Foreskin fibroblast (primary cell): ENCODE measurements at places on chromosomes 4 and X.

GRCh38 chr4:163448540-163449203, 24.9 kb downstream of the TKTL2 start:
- no peak for DNase-seq

DNA sequence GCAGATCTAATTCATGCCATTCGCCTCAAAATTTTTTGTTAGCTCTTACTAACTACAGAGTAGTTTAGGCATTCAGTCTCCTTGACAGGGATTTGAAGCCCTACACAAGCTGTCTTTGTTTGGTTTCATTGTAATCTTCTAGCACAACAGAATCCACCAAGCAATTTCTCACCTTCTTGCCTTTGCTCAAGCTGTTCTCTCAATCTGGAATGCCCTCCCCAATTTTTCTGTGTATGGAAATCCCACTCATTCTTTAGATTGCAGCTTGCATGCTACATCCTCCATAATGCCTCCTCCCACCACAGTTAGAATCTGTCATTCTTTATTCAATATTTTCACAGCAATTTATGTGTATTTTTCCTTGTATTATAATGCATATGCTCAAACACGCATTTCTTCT, 63.7 kb downstream of the C4orf51 start:
- no peak for DNase-seq

- DNase-seq = peak; percentile 4
Measured at GRCh38 chr4:33045334-33045733, 2325.2 kb downstream of the PCDH7 start.

DNA sequence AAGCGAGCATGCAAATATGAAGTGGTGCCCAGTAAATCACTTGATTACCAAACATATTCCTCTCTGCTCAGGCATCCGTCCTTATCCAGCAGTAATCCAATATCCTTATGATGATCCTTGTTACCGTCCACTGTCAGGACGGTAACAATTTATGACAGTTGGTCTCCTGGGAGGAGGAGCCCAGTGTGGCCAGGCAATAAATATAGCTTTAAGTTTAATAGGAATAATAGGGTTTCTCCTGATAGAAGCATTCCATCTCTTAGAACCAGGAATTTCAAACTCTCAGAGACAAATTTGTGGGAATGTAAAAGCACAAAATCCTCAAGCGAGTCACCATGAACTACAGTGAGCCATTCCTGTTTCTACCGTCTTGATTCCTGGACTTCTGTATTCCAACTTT, 171.2 kb upstream of the IL15 start:
- DNase-seq = no peak

DNA sequence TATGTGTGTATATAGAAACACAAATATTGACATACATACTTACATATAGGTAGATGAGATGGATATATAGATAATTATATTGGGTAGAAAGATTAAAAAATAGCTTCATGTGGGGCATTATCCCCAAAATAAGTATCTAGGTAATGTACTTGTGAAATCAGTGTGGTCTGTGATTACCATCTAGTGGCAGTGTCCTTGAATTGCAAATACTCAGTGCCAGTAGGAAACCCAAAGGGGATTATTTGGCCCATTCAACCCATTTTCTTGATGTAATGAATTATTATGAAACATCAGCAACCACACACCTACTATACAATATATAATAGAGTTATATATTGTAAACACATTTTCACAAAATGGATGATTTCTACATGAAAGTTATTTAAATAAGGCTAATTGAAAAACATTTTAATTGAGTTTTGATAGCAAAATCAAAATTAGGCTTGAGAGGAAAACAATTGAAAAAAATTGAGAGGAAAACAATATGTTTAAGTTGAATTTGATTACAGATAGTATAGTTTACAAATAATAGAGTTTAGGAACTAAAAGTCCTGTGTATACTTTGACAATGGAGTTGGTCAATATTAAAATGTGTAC, 389.4 kb downstream of the GALNTL6 start:
- peak; percentile 1 for DNase-seq

GRCh38 chr4:153939570-153939969, 150.7 kb upstream of the SFRP2 start:
- DNase-seq = no peak

DNA sequence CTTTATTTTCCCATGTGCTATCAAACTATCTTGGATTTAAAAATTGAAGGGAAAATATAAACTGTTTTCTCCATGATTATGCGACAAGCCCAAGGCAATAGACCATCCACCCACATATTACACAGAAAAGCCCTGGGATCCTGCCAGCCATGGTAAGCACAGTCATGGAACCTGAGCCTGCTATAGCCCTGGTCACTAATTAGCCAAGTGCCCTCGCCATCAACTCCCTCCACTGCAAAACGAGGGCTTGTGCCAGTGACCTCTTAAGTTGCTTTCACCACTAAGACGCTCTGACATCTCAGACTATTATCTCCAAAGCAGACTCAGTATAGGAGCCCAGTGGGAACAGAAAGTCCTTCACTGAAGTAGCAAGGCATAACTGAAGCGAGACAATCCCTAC, 69.2 kb downstream of the NLGN4X start:
- no peak for DNase-seq

DNA sequence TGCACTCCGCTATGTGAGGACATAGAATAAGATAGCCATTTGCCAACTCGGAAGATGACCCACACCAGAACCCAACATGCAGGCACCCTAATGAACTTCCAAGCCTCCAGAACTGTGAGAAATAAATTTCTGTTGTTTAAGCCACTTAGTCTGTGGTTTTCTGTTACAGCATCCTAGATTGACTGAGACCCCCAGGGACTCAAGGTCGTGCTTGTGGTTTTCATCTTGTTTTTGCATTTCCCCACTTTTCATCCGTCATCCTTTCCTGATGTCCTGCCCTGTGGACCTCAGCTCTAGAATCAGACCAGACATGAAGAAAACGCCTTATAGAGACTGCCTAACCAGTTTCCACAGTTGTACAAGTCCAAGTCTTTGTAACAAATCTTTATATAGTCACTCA, 54.4 kb downstream of the MCUB start:
- DNase-seq = no peak

- DNase-seq = no peak
Measured at GRCh38 chr4:7867701-7868435, 71.8 kb downstream of the AFAP1 start.

DNA sequence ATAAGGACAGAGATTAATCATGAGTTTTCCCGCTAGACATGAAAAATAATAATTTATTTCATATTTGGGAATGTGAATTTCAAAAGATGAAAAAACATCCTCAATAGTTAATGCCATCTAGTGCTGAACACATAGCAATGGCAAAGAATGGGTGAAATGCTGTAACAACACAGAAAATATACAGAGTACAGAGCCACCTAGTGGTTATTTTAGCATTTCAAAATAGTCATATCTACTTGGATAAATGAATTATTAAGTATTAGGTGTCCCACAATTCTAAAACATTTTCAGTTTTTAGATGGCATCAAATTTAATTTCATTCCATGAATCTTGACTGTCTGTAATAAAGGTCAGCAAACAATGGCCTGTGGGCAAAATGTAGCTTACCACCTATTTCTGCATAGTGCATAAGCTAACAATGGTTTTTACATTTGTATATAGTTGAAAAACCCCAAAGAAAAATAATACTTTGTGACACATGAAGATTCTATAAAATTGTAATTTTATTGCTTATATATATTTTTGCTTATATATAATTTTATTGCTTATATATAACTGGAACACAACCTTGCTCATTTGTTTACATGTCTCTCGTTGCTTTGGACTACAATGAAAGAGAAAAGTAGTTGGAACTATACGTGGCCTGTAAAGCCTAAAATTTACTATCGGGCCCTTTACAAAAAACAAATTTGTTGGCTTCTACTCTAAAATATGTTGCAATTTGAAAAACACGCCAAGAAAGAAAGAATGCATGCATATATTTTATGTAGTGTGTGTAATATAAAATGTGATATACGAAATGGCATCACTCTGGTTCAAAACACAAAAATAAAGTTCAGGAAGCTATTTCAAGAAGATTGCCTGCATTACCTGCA, 99.1 kb upstream of the FAM47C start:
- peak; percentile 15 for DNase-seq

GRCh38 chrX:65610040-65610439, 57.4 kb upstream of the MSN start:
- no peak for DNase-seq
